ENCODE measurements at places on chromosomes 2 and 18. TPM values are rescaled to one million over a fixed set of nuclear protein-coding genes. Genes with fewer than 3 reads are reported as not detected.
A peak's percentile ranks its signal among the peaks of the same experiment; 100 is the strongest.

Gene AKAIN1
- not detected for total RNA-seq

Gene IL36G
- total RNA-seq = not detected

Gene CCDC68
- 13.0 TPM for total RNA-seq

Gene GAD1
- not detected for total RNA-seq

Gene GATA6
- 114 TPM for total RNA-seq

Gene GPR75
- 2.1 TPM for total RNA-seq

Gene AMER3
- total RNA-seq = 0.78 TPM

DNA sequence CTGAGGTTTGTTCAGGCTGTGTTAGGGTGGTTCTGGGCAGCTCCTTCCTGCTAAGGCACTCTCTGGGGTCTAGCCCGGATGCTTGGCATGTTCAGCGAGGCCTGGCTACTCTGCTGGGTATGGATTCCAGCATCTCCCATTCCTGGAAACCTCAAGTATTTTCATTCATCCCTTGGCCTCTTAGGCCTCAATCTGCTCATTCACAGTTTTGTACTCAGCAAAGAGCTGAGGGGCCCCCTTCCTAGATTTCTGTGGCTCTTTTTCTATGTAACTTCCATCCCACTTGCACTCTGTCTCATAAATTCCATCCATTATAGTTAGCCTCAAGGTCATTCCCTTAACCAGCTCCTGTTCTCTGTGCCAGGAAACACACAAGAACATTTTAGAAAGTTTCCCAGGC is 798.8 kb upstream of the HS6ST1 start:
- no peaks in the 10 kb centered on the region for H3K27me3 ChIP-seq
- no peak for DNase-seq
- H3K4me1 ChIP-seq = peaks cover 15% of the 10 kb centered on the region
- no peak overlapping the region for H3K4me3 ChIP-seq
- H3K36me3 ChIP-seq = no peaks in the 10 kb centered on the region

- H3K36me3 ChIP-seq = no peaks in the 10 kb centered on the region
- no peak for DNase-seq
- H3K27me3 ChIP-seq = no peaks in the 10 kb centered on the region
- no peak overlapping the region for H3K4me3 ChIP-seq
- no peak overlapping the region for H3K27ac ChIP-seq
- peaks cover 8% of the 10 kb centered on the region for H3K4me1 ChIP-seq
Observed at GRCh38 chr2:23430263-23430662, 45.3 kb downstream of the KLHL29 start.

DNA sequence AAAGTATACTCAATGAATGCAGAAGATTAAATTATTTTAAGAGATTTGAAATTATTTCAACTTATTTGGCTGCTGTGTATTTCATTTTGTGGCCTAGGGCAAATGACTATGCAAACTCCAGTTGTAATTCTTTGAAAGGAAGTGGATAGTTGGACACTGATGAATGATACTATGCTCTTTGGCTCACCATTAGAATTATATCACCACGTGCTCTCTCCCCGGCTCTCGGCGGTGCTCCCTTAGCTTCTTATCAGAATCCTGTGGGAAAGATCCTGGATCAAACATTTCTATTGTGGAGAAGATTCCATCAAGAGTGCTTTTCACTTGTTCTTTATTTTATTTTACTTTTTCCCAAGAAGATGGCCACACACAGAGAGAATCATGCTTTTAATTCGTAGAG is 55.2 kb downstream of the ADCYAP1 start:
- DNase-seq = no peak
- no peaks in the 10 kb centered on the region for H3K27me3 ChIP-seq
- H3K36me3 ChIP-seq = no peaks in the 10 kb centered on the region
- no peak overlapping the region for H3K27ac ChIP-seq
- H3K4me3 ChIP-seq = no peak overlapping the region

DNA sequence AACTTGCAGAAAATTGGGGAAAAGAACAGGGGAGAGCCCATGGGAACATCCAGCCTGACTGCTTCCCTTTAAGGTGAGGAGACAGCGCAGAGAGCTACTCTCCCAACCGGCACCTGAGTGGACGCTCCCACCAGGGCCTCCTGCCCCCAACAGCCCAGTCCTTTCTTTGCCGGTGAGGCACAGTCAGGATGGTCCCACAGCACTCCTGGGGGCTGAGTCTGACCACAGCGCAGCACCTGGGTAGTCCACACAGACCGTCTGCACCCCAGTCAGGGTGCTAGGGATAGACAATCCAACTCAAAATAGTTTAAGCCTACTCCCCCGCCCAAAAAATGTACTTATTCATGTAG is 74.5 kb downstream of the MEX3C start:
- no peaks in the 10 kb centered on the region for H3K36me3 ChIP-seq
- no peak for DNase-seq
- no peaks in the 10 kb centered on the region for H3K27me3 ChIP-seq
- no peak overlapping the region for H3K27ac ChIP-seq
- H3K4me1 ChIP-seq = no peaks in the 10 kb centered on the region

DNA sequence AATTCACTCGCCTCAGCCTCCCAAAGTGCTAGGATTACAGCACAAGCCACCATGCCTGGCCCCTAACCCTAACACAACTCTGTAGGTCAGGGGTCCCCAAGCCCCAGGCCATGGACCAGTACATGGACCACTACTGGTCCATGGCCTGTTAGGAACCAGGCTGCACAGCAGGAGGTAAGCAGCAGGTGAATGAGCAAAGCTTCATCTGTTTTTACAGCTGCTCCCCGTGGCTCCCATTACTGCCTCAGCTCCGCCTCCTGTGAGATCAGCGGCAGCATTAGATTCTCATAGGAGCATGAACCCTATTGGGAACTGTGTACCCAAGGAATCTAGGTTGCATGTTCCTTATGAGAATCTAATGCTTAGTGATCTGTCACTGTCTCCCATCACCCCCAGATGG is 201.7 kb downstream of the NRP2 start:
- H3K27ac ChIP-seq = no peak overlapping the region
- no peaks in the 10 kb centered on the region for H3K36me3 ChIP-seq
- no peaks in the 10 kb centered on the region for H3K27me3 ChIP-seq
- no peaks in the 10 kb centered on the region for H3K4me1 ChIP-seq
- DNase-seq = no peak

DNA sequence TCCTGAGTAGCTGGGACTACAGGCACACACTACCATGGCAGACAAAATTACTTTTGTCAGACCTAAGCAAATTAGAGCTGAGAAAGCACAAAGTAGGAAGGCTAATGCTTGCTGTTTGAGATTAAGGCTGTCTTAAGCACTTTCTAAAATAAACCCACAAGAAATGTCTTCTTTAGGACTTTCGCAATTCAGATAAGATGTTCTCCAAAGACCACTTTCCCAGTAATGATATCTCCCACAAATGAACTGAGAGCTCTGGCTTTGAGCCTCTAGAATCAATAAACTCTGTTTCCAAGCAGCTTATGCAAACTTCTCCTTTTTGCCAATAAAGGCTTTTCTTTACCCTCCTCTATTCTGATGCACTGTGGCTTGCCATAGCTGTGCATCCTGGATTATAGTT is 32.0 kb upstream of the GALNT1 start:
- H3K4me3 ChIP-seq = no peak overlapping the region
- H3K27ac ChIP-seq = no peak overlapping the region
- no peaks in the 10 kb centered on the region for H3K4me1 ChIP-seq
- H3K27me3 ChIP-seq = no peaks in the 10 kb centered on the region

- no peaks in the 10 kb centered on the region for H3K36me3 ChIP-seq
- H3K4me1 ChIP-seq = no peaks in the 10 kb centered on the region
- no peak for DNase-seq
- H3K27ac ChIP-seq = no peak overlapping the region
- H3K4me3 ChIP-seq = no peak overlapping the region
- no peaks in the 10 kb centered on the region for H3K27me3 ChIP-seq
Observed at GRCh38 chr2:71876542-71877451, 270.9 kb downstream of the CYP26B1 start.

GRCh38 chr2:47724221-47724981 is 58.5 kb upstream of the MSH6 start:
- no peak for DNase-seq
- H3K36me3 ChIP-seq = no peaks in the 10 kb centered on the region
- H3K27me3 ChIP-seq = no peaks in the 10 kb centered on the region
- no peak overlapping the region for H3K4me3 ChIP-seq
- no peaks in the 10 kb centered on the region for H3K4me1 ChIP-seq
- no peak overlapping the region for H3K27ac ChIP-seq

GRCh38 chr2:152407204-152407721 is 72.3 kb downstream of the FMNL2 start:
- H3K4me3 ChIP-seq = no peak overlapping the region
- DNase-seq = peak; percentile 34
- peak overlapping the region; percentile 39 for H3K27ac ChIP-seq

DNA sequence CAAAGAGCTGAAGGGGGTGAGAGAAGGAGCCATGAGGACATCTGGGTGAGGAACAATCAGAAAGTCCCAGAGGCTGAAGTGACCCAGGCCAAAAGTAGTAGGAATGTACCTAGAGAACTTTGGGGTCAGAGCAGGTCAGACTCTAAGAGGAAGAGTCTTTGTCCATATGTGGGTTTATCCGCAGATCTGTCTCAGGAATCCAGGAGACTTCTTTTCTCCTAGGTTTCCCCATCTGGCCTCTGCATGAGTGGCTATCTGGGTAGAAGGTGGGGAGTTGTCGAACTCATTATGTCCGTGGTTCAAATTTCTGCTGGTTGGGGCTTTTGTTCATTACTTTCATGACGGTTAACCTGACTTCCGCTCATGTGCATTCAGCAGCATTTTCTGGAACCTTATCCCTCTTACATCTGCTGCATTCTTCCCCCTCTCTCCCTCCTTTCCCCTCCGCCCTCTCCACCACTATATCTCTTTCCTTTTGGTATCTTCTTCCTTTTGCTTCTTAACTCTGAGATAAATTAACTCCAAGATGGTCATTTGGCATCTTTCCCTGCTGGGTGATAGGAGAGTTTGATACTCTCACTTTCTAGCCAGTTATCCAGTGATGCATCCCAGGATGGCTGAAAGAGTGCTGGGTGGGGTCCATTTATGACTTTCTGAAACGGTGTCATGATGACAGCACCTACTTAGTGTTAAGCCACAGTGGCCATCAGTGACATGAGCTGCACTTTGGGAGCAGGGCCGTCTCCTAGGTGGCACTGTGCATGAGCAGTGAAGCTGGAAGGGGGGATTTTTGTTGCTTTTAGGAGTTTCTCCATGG is 2.1 kb downstream of the LIPG start:
- H3K36me3 ChIP-seq = no peaks in the 10 kb centered on the region
- no peak overlapping the region for H3K4me3 ChIP-seq
- peaks cover 49% of the 10 kb centered on the region for H3K4me1 ChIP-seq
- no peak for DNase-seq
- H3K27me3 ChIP-seq = no peaks in the 10 kb centered on the region
- H3K27ac ChIP-seq = no peak overlapping the region

DNA sequence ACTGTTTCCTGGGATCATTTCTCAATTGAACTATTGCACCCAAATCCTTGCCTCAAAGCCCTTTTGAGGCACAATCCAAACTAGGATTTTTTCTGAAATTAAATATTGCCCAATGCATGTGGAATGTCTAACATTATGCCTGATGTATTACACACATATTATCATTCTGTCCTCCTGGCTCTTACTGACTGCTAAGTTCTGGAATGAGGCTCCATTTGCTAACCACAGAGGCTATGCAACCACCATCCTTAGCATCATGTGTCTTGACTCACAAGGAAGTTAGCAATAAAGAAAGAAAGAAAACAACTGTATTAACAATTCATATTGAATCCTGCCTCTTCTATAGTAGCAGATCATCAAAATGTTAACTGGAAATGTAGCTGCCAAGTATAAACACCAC is 1142.7 kb downstream of the CNTNAP5 start:
- H3K27me3 ChIP-seq = no peaks in the 10 kb centered on the region
- H3K4me1 ChIP-seq = no peaks in the 10 kb centered on the region
- H3K4me3 ChIP-seq = no peak overlapping the region
- no peak for DNase-seq
- H3K27ac ChIP-seq = no peak overlapping the region

DNA sequence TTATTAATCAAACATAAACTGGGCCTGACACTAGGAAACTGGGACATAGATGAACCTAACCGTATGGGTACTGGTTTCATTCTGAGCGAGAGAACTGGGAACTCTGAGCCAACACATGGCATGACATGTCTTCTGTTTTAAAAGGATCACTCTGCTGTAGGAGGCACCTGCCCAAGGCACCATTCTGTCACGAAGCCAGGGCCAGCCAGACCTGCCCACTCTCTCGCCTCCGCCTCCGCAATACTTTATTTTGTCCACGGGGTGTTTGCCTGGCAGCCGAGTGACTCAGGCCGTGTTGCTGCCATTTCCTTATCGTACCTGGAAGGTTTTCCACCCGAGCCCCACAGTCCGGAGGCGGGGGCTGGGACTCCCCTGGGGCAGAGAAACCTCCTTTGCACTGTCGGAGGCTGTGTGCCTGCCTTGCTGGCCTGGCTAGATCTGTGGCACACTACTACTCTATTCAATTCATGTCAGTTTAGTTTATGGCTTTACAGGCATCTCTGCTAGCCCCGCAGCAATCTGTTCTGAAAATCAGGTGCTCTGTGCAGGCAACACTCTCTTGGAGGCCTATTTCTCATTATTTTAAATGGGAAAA is 120.4 kb upstream of the ACKR3 start:
- H3K27ac ChIP-seq = no peak overlapping the region
- peak; percentile 30 for DNase-seq
- no peak overlapping the region for H3K4me3 ChIP-seq
- H3K4me1 ChIP-seq = no peaks in the 10 kb centered on the region
- no peaks in the 10 kb centered on the region for H3K36me3 ChIP-seq

GRCh38 chr2:152740743-152741328 is 22.4 kb downstream of the ARL6IP6 start:
- no peaks in the 10 kb centered on the region for H3K4me1 ChIP-seq
- no peak overlapping the region for H3K27ac ChIP-seq
- no peaks in the 10 kb centered on the region for H3K27me3 ChIP-seq
- DNase-seq = no peak
- H3K36me3 ChIP-seq = no peaks in the 10 kb centered on the region
- no peak overlapping the region for H3K4me3 ChIP-seq

GRCh38 chr2:56801770-56802169 is 618.0 kb downstream of the CCDC85A start:
- H3K27ac ChIP-seq = no peak overlapping the region
- H3K4me1 ChIP-seq = no peaks in the 10 kb centered on the region
- no peaks in the 10 kb centered on the region for H3K27me3 ChIP-seq
- no peak overlapping the region for H3K4me3 ChIP-seq

- H3K27me3 ChIP-seq = no peaks in the 10 kb centered on the region
- no peaks in the 10 kb centered on the region for H3K4me1 ChIP-seq
- no peak overlapping the region for H3K4me3 ChIP-seq
- H3K36me3 ChIP-seq = no peaks in the 10 kb centered on the region
- no peak overlapping the region for H3K27ac ChIP-seq
- DNase-seq = no peak
Observed at GRCh38 chr18:63113899-63114565, 205.5 kb downstream of the BCL2 start.
